ENCODE measurements at places on chromosomes 13 and 19. TPM values are rescaled to one million over a fixed set of nuclear protein-coding genes. Genes with fewer than 3 reads are reported as not detected.

GRCh38 chr13:93843082-93843481 is 616.5 kb downstream of the GPC6 start:
- DNase-seq: no peak

GRCh38 chr13:95385798-95386197 is 84.5 kb upstream of the ABCC4 start:
- DNase-seq: peak; percentile 39

Gene C1QTNF9B
- not detected for total RNA-seq

Gene RNF17
- total RNA-seq: not detected

Gene TMPRSS9
- total RNA-seq: not detected

DNA sequence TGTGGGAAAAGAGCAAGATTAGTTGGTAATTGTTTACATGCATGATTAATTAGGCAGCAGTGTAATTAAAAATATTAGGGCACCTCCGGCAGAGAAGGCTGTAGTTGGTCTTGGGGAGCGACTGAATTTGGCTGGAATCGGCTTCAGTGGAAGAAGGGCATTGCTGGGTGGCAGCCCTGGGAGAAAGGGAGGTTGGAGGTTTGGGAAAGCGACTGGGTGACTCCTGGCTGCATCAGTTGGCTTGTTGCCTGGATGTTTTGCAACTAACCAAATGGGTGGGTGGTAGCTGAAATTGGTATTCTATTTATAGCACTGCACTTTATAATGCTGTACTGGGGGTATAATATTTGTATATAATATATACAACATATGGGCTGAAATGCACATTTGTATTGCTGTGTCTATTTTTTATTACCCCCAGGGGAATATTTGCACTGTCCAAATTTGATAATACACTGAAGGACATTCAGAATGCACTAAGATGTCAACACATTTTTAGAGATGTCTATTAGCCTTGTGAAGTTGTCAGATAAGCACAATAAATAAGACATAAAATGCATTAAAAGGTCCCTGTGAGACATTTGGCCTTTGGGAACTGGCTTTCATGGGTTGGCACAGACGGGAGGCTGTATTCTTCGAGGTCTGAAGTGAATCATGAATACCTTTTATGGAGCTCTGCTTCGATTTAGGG is 1.7 kb downstream of the B3GLCT start:
- DNase-seq: peak; percentile 53

Gene AMER2
- not detected for total RNA-seq

GRCh38 chr13:90951663-90952062 is 395.8 kb upstream of the MIR17HG start:
- no peak for DNase-seq

Gene MCEMP1
- total RNA-seq: not detected

- no peak for DNase-seq
Measured at GRCh38 chr13:106472621-106473020, 62.8 kb downstream of the EFNB2 start.

Measured in fibroblast of the aortic adventitia (primary cell).